ENCODE measurements at places on chromosomes 3 and 15.

DNA sequence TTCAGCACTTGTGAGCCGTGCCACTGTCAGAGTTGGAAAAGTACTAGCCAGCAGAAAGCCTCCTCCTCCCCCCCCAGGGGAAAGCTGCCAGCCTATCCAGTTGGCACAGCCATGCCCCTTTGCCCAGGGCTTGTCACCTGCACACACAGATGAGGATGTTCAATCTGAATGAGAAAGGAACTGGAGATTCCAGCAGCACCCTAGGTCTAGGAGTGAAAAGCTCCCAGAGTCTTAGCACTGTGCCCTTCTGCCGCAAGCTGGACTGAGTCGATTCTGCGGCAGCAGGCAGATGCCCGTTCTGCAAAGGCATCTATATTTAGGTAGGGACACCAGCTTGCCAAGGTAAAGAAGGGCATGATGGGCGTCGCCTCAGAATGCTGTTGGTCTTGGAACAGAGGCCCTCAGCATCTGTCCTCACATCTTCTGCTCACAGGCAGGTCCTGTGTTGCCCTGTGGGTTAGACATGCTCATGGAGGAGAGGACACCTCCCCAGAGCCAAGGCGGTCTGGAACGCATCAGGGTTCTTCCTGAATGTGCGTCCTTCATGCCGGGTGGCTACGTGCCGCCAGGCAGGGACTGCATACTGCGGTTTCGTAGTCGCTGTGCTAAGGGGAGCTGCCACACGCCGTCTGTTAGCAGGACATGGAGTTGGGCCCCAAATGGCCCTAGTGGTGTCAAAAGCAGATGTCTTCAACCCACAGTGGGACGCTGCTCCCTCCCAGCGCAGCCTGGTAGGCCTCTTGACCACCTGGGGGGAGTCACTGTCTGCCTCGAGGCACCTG, 109.5 kb downstream of the VGLL4 start:
- DNase-seq = no peak

DNA sequence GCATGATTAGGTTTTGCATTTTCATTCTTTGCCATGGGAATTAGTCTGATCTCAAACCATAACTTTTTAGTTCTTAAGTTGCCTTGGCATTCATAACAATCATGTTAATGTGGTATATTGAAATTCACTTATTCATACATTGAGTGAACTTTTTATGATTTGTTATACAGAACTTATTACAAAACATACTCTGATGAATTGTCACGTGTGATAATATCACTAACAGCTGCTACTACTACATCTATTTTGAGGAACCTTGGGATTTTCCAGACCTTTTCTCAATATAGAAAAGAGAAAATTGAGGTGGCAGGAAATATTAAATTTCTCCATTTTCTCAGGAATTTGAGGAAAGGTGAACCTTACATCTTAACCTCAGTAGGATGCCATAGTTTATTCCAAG, 9.2 kb downstream of the LXN start:
- DNase-seq = no peak

DNA sequence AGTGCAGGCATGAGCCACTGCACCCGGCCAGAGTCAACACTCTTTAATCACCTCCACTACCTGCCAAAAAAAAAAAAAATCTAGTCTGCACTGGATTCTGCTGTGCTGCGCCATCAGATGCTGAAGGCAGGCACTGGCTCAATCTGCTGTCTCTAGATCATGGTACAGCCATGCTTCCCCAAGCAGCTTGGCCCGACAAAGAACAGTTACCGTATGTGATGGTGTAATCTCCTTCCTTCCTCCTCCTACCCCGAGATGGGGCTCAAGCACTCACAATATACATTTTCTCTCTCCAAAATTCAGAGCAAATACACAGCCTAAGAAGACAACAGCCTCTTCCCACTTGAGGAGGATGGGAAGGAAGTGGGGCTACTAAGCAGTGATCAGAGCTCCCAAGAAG, 45.1 kb downstream of the DAPK2 start:
- DNase-seq = no peak

DNA sequence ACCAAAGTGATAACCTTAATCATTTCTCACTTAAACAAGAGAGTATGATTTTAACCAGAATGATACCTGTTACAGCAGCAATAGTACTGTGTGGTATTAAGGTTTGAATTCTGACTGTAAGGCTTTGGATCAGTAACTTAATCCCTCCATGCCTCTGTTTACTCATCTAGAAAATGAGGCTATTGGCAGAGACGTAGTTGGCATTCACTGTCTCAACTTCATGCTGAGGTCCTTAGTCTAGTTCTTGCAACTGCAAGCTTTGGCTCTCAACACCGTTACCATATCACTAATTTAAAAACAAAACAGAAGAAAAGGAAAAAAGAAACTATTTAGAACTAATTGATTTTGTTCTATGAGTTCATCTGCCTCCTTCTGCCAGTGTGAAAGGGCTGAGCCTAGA, 875.4 kb downstream of the MCTP2 start:
- DNase-seq = no peak

DNA sequence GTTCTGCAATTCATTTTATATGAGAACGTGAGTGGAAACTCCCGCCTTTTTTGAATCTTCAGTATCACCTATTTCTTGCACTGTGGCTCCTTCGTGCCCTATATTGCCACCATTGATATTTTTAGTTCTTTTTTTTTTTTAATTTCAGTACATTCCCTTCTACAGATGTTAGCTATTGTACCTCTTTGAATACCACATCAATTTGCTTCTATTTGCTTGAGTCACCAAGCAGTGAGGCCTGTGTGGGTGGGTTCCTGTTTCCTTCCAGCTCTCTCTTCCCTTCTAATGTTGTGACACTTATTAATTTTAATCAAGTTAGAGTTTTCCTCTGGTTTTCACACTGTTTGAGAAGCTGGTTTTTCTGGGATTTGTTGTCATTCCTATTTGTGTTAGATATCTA, 8.7 kb downstream of the HACD2 start:
- DNase-seq = no peak

GRCh38 chr3:29802057-29802456, 521.2 kb downstream of the RBMS3 start:
- no peak for DNase-seq

- no peak for DNase-seq
Observed at GRCh38 chr3:135964160-135964955, 1.2 kb upstream of the PPP2R3A start.

DNA sequence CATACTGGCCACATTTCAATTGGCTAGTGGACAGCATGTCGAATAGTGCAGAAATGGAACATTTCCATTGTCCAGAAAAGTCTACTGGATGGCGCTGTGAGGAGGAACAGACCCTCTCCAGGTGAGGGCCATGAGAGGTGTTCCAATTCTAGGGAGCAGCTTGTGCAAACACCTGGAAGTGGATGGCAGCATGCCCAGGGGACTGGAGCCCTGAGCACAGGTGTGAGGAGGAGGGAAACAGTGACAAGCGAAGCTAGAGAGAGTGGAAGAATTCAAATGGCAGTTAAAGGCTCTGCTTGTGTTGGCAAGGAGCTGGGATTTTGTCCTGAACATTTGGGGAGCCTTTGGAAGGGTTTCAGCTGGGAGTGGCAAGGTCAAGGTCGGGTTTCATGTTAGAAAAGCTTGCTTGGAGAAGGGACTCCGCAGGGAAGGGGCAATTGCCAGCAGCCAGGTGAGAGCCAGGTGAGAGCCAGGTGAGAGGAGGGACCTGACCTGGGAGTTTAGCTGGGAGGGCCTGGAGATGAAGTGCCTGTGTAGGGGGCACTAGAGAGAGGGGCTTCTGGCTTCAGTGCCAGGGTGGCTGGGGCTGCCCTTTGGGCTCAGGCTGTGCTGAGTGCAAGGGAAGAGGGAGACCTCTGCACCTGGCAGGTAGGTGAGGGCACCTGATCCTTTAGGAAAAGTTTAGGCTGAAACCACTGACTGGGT, 93.8 kb downstream of the LINGO1 start:
- no peak for DNase-seq

DNA sequence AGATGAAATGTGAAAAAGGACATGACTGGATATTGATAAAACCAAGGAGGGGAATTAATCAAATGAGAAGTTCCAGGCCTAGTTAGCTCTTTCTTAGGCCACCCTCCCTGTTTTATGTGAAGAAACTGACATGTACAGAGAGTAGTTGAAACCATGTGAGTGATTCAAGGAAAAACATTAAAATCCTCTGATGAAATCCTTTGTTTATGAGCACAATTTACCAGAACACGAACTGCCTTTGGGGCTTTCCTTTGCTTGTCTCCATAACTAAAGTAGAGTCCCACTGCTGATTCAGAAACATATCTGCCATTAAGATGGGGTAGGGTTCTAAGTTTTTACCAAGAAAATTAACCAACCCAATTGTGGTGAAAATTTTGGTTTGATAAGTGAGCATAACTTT, 558.3 kb downstream of the NR2F2 start:
- DNase-seq = no peak

DNA sequence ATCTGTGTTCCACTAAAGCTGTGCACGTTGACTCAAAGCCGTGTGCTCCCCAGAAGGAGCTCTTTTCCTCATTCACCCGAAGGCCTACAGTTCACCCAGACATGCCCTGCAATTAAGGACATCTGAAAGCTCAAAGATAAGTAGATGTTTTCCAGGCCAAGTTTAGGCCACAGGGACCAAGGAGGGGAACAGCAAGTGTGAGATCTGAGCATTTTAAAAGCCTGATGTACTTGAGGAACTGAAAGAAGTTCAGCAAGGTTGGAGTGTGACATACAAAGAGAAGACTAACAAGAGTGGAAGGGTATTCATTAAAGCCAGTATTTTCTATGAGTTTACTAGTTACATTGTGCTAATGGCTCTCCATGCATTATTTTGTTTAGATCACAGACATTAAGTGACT, 68.0 kb downstream of the CASR start:
- no peak for DNase-seq

DNA sequence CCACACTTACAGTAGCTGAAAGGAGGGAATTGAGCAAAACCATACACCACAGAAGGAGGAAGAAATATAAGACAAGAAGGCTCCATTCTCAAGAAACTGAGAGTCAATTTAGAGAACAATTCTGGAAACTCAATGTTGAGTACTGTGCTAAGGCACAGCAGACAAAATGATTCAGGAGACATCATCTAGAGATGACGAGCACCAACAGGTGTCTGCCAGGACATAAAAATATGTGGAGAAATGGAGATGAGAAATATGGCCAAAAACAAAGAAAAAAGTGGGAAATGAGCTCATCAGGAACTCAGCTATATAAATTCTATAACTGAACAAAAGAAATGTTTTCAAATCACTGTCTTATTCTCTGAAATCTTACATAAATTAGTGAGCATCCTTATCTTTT, 343.7 kb downstream of the ERC2 start:
- no peak for DNase-seq

- no peak for DNase-seq
Observed at GRCh38 chr3:70916375-70917055, 604.1 kb upstream of the MDFIC2 start.

DNA sequence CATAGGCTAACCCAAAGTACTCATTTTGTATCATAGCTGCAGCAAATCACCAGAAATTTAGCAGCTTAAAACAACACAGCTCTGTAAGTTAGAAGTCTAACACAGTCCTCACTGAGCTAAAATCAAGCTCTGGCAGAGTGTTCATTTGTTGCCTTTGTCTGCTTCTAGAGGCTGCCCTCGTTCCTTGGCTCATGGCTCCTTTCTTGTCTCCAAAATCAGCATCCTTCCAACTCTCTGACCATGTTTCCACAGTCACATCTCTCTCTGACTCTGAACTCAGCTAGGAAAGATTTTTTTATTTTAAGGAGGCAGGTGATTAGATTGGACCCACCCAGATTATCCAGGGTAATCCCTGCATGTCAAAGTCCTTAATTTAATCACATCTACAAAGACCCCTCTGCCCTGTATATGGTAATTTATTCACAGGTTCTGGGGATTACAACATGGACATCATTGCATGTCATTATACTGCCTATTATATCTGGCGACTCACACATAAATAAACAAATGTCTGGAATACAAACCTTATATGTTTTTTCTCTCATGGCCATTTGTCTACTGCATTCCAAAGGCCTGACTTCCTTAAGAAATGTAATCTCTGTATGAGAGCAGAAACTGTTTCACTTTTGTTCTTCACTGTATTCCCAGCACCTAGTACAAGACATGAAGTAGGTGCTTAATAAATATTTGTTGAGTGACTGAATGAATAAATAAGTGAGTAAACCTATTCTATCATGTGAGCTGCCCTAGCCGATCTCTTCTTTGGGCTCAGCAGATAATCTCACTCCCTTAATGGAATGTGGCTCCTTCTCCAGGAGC, 15.1 kb upstream of the UACA start:
- DNase-seq = no peak

GRCh38 chr15:39587096-39587721, 6.3 kb downstream of the THBS1 start:
- DNase-seq = no peak

- no peak for DNase-seq
Observed at GRCh38 chr3:136804141-136804540, 14.8 kb upstream of the SLC35G2 start.

- DNase-seq = no peak
Observed at GRCh38 chr15:98840053-98840452, 167.5 kb downstream of the PGPEP1L start.

GRCh38 chr3:52710512-52710911, 4.6 kb downstream of the SPCS1 start:
- no peak for DNase-seq

DNA sequence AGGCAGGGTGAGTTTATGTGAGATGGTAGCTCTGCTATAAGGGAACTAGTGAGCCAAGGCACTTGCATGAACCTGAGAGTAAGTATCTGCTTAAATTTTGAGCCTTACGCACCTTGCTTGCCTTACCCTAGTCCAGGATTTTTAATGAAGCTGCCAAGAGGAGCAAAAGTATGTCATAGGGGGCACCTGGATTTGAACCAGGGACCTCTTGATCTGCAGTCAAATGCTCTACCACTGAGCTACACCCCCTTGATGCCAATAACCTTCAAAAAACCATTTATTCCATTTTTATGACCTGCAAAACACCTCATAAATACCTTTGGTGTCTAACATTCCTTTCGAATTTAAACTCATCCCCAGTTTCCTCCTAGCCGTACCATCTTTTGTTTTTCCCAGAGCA, 88.3 kb upstream of the ACP3 start:
- no peak for DNase-seq

- no peak for DNase-seq
Observed at GRCh38 chr3:175270198-175270837, 411.2 kb downstream of the NAALADL2 start.

DNA sequence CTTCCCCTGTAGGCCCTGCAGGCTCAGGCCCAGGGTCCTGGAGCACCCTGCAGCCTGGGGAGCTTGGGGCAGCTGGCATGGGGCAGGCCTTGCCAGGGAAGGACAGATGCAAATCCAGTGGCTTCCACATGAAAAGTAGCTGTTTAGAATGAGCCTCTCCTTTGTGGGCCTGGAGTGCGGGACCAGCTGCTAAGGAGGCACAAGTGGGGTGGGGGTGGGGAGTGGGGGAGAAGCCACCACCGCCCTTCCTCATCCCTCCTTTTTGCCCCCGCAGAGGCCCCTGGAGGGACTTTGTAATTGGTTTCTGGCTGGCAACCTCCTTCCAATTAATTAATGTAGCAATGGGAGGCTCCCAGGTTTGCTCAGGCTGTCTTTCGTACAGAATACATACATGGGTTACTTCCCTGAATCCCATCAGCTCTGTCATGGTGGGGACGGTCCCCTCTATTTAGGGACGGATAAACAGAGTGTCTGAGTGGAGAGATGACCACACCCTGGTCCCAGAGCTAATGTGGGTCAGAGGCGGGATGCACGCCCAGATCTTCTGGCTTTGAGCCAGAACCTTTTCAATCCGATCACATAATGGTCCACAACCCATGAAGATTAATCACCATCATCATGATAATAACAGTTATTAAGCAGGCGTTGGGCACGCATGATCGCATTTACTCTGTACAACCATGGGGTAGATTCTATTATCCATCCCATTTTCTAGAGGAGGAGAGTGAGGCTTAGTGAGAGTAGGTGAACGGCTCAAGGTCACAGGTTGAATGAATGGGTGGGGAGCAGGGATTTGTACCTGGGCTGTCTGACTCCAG, 6.2 kb downstream of the CORO2B start:
- DNase-seq = no peak

Measured in stimulated activated CD4-positive, alpha-beta T cell treated with anti-CD3 and anti-CD28 coated beads, Interleukin-1b, Interleukin-23, amount 100 ng/mL, for 4 hours (primary cell).